ENCODE measurements at places on chromosomes 1 and 21.

GRCh38 chr1:25338986-25339385 lies 852 bp downstream of the TMEM50A start:
- no peak for DNase-seq

DNA sequence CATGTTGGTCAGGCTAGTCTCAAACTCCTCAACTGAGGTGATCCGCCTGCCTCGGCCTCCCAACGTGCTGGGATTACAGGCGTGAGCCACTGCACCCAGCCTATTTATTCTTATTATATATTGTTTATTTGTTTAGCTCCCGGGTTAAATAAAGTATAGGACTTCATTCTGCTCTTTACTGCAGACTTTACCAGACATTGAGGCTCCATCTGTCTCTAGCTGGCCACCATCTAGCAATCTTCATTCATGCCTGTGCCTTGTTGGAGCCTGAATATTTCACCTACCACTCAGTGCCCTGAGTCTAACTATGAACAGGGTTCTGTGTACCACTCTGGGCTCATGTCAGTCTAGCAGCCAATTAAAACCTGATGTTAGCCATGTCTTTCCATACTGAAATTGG lies 2.1 kb upstream of the DDAH1 start:
- no peak for DNase-seq

DNA sequence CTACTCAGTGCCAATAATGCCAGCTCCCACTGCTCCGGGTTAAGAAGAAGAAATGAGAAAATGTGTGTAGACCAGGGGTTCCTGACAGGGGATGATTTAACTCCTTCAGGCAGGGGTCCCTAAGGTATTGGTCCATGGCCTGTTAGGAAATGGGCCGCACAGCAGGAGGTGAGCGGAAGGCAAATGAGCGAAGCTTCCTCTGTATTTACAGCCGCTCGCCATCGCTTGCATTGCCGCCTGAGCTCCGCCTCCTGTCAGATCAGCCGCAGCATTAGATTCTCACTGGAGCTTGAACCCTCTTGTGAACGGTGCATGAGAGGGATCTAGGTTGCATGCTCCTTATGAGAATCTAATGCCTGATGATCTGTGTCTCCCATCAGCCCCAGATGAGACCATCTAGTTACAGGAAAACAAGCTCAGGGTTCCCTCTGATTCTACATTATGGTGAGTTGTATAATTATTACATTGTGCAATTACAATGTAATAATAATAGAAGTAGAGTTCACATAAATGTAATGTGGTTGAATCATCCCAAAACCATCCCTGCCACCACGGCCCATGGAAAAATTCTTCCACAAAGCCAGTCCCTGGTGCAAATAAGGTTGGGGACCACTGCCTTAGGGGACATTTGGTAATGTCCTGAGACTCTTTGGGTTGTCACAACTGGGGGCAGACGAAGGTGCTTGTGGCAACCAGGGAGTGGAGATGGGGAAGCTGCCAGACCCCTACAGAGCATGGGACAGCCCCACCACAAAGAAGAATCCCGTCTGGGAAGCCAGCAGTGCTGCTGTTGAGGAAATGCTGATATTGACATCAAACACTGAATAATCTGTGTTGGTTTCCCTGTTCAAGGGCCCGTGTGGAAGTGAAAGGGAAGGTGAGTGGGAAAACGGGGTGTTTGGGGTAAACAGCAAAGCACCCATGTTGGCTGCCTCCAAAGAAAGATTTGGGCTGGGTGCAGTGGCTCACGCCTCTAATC lies 60.8 kb downstream of the DHRS3 start:
- no peak for DNase-seq

DNA sequence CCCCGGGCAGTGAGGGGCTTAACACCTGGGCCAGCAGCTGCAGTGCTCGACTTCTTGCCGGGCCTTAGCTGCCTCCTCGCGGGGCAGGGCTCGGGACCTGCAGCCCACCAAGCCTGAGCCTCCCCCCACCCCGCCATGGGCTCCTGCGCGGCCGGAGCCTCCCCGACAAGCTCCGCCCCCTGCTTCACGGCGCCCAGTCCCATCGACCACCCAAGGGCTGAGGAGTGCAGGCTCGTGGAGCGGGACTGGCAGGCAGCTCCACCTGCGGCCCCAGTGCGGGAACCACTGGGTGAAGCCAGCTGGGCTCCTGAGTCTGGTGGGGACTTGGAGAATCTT lies 67.8 kb upstream of the NR5A2 start:
- no peak for DNase-seq

- no peak for DNase-seq
These were observed 47.4 kb upstream of the TSPAN2 start for GRCh38 chr1:115136706-115137105.

GRCh38 chr21:31873696-31874599 lies 1.1 kb downstream of the HUNK start:
- no peak for DNase-seq

- DNase-seq, result no peak
These were observed 231.0 kb upstream of the B3GALT2 start for GRCh38 chr1:193417403-193417802.

DNA sequence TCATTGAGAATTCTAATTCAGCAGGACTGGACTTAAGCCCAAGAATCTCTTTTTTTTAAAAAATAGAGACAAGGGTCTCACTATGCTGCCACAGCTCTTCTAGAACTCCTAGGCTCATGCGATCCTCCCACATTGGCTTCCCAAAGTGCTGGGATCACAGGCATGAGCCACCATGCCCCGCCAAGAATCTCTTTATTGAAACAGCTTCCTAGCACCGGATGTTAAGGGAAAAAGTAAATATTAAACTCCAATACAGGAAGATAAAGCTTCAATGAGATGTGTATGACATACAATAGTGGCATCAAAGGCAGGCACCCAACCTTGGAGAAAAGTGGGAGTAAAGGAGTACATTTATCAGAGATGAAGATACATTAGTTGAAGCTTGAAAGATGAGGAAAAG lies 25.5 kb downstream of the PUM1 start:
- DNase-seq, result no peak

GRCh38 chr1:17168091-17168876 lies 36.6 kb upstream of the PADI1 start:
- DNase-seq, result no peak

- DNase-seq, result no peak
These were observed 8.3 kb downstream of the PRDX6 start for GRCh38 chr1:173485401-173485800.

GRCh38 chr1:159211331-159212136 lies 6.9 kb downstream of the ACKR1 start:
- no peak for DNase-seq

DNA sequence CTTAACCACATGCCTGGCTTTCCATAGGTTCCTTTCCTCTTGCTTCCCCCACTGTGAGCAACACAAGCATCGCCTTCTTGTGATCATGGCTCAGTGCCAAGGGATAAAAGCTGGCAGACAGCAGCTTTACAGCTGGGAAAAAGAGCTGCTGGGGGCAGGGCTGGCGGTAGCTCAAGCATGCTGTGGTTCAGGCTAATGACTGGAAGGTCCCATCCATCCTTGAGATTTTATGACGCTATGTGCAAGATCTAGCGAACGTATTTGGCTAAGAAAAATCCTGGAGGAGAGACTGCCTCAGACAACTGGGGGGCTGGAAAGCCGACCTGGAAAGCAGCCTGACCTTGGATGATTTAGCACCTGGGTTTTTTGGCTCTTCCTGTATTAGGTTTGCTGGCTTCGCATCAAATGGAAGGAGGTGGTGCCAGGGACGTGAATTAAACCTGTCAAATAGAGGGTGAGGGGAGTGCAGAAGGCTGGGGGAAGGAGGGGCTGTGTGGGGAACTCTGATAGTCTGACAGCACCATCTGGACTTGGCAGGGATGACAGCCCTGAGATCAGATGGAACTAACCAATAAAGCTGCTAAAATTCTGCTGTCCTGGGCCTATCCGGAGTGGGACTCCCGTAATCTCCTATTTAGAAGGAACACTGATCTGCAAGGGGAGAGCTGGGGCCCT lies 34.8 kb downstream of the ZMYND12 start:
- DNase-seq, result no peak
